ENCODE measurements at places on chromosomes 1 and 21.

DNA sequence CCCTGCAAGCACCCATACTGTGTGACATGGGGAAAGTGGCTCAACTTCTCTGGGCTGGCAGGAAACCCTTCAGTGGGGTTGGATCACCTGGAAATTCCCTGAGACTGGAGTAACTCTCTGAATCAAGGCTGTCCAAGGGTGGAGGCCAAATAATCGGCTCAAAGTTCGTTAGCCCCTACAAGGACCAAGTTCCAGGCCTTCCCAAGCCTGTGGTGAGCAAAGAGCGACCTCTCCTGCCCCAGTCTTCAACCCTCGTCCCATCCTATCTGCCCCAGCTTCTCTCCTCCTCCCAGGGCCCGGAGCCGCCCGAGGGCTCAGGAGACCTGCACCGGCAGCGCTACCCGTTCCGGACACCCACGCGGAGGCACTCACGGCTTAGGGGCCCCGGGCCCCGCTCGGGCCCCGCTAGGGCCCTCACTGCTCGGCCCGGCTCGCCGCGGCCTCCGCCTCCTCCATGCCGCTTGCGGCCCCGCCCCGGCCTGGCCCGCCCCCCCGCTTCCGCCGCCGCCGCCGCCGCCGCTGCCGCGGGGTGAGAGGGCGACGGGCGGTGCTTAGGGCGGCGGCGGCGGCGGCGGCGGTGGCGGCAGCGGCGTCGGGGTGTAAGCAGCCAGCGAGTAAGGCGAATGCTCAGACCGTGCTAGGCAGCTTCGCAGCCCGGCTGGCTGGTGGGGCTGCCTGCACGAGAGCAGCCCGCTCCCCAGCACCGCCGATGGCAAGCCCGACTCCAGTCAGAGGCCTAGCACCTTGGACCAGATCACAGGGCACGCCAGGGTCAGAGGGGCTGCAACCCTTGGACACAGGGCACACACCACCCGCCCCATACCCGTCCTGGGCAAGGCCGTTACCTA is at the start of gene POMGNT1:
TSS of gene POMGNT1 (minus strand) at position 471 of the 848 bp plus-strand sequence. CDS start 613 bp downstream, outside the sequence.
- DNase-seq, result no peak

GRCh38 chr1:210099921-210100320 is 132.7 kb upstream of the SERTAD4 start:
- DNase-seq, result peak; percentile 79

- no peak for DNase-seq
Observed at GRCh38 chr1:208239473-208240381, 4.5 kb downstream of the PLXNA2 start.

GRCh38 chr1:214014730-214015129 is 27.0 kb downstream of the PROX1 start:
- no peak for DNase-seq

DNA sequence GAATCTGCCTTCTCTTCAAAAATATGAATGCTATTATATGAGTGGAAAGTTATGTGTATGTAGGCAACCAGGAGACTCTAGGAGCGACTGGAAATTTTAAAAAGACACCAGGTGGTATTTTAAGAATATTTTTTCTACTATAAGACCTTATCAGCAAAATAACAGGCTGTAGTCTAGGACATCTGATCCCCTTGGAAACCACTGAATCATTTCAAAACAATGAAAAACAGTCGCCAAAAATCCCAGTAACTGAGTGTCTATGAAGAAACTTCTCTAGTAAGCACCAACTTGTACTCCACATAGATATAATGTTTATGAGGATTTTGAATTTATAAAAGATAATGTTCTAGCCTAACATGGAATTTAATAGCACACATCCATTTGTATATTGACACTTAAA is 358.5 kb downstream of the GPATCH2 start:
- peak; percentile 90 for DNase-seq

DNA sequence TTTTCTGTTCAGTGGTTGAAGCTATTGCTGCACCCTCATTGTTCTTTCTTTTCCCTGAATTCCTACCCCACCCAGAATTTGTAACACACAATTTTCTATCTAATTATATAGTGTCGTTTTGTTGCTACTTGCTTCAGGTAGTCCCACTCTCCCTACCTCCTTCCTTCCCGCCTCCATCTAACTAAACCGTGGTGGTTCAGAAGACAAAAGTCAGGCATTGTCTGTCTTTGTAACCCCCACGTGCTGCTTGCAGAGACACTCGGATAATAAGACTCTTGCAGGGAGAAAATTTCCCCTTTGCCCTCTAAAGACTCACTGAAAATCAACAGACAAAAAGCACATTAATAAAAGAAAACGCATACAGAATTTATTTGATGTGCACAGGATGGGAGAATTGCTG is 46.2 kb upstream of the BTG3 start:
- no peak for DNase-seq

DNA sequence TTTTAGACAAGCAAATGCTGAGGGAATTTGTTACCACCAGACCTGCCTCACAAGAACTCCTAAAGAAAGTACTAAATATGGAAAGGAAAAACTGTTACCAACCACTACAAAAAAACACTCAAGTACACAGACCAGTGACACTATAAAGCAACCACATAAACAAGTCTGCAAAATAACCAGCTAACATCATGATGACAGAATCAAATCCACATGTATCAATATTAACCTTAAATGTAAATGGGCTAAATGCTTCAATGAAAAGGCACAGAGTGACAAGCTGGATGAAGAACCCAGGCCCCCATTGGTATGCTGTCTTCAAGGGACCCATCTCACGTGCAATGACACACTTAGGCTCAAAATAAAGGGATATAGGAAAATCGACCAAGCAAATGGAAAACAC is 529.9 kb upstream of the CAMK1G start:
- DNase-seq, result no peak

DNA sequence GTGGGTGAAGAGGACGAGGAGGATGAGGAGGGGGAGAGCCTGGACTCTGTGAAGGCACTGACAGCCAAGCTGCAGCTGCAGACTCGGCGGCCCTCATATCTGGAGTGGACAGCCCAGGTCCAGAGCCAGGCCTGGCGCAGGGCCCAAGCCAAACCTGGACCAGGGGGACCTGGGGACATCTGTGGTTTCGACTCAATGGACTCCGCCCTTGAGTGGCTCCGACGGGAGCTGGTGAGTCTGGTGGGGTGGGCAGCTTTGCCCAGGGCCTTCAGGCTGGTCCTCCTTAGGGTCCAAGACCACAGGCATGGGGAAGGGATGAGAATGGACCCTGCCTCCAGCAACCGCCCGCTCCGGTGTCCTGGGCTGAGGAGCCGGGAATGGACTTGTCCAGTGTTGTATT is 430 bp downstream of the FAM167B start:
- DNase-seq, result no peak

- no peak for DNase-seq
Observed at GRCh38 chr1:47555841-47556560, 118.2 kb downstream of the FOXD2 start.

GRCh38 chr21:28580585-28580984 is 412.1 kb downstream of the LTN1 start:
- no peak for DNase-seq

DNA sequence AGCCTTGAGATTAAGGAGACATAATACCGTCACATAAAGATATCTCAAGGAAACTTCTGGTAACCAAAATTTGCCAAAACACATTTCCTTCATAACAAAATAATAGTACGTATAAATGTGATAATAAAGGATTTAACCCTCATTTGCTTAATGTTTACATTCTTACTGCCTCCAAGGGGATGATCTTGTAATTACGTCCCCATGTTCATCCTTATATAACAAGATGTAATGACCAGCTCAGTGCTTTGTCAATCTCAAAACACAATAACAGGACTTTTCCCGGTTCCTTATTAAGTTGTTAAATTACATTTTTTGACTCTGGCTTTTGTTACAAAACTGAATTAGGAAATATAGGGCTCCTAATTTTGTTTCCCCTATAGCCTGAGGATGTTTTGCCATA is 41.3 kb upstream of the UHMK1 start:
- no peak for DNase-seq

- peak; percentile 24 for DNase-seq
Observed at GRCh38 chr1:26161415-26162219, 2.7 kb downstream of the FAM110D start.

- no peak for DNase-seq
Observed at GRCh38 chr21:34279285-34279684, 84.5 kb upstream of the KCNE2 start.

DNA sequence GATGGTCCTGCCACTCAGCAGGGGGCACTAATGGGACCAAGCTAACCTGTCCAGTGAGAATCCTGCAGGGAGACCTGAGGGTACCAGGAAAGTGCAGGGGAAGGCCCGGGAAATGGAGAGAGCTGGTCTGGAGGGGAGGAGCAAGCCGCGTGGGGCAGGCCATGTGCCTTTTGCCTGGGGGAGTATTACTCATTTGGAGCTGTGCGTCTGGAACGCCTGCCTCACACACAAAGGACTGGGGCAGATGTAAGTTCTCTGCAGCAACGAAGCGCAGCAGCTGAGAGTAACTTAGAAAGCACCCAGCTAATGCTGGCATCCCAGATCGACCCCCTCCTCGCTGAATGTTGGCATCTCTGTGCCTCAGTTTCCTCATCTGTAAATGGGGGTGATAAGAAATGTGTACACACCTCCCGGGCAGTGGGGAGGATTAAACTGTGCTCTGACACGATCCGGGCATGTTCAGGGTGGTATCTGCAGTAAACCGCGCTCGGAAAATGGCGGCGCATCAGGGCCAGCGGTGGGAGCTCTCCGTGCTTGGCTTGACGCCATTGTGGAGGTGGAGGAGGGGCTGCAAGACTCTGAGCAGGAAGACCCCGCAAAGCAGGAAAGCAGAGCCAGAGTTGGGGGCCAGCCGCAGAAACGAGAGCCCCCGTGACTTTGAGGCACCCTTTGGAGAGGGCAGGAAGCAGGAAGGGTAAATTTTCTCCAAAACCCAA is 212.5 kb downstream of the NPHP4 start:
- no peak for DNase-seq

GRCh38 chr1:41769068-41769467 is 149.7 kb downstream of the HIVEP3 start:
- no peak for DNase-seq

DNA sequence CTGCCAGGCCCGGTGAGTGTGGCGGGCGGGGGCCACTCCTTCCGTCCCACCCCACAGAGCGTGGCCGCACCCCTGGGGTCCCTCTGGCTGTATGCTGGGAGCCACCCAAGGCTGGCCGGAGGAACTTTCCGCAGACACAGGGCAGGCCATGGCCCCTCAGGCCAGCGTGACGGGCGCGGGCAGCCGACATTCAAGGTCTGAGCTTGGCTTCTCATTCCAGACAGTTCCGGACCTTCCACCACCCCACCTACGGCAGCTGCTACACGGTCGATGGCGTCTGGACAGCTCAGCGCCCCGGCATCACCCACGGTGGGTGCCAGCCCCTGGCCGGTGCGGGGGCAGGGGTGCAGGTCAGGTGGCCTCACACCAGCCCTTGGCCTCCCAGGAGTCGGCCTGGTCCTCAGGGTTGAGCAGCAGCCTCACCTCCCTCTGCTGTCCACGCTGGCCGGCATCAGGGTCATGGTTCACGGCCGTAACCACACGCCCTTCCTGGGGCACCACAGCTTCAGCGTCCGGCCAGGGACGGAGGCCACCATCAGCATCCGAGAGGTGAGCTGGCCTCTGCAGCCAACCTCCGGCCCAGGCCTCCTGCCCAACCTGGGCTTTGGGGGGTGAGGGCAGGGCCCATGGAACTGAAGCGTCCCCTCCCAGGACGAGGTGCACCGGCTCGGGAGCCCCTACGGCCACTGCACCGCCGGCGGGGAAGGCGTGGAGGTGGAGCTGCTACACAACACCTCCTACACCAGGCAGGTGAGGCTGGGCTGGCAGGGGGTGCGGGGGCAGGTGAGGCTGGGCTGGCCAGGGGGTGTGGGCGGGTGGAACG is 7.3 kb downstream of the SCNN1D start:
- no peak for DNase-seq

- DNase-seq, result peak; percentile 92
Observed at GRCh38 chr1:53135735-53136114, 6.7 kb downstream of the SLC1A7 start.

GRCh38 chr21:46661211-46661625 is 25.7 kb downstream of the PRMT2 start:
- peak; percentile 66 for DNase-seq

DNA sequence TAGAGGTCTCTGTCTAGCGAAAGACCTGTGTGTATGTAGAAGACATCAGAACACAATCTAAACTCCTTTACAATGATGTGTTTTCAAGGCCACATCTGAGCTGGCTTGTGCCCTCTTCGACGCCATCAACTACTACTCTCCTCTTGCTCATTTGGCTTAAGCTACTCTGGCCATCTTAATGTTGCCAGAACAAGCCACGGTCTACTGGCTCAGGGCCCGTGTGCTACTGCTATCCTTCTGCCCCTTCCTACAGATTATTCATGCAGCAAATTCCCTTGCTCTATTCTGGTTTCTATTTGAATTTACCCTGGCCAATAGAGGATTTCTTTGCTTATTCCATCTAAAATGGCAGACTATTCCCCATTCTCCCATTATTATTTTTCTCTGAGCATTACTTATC is 121.7 kb downstream of the ZZZ3 start:
- DNase-seq, result no peak

DNA sequence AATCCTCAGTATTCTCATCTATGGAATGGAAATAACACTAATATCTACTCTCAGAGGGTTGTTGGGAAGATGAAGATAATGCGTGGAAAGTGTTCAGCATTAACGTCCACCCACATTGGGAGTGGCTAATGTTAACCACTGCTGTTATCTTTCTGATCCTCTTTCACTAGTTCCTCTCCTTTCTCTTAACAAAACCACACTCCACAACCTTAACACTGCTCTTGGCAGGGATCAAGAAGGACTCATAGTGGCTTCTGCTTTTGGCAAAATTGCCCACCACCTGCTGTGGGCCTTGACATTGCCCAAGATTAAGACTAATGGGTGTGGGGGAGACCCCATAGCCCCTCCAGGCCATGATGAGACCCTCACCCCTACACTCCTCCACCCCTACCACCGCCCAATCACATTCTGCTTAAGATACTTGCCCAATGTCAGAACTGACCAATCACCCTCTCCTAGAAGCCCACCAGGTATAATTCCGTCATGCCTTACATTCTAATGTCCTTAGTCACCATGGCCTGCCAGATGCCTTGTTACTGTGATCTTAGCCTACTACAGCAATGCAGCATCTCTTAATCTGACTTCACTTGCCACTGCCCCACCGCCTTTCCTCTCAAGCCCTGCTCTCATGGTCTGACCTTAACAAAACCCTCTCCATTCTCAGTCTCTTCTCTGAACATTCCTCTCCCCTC is 27.1 kb downstream of the DHCR24 start:
- no peak for DNase-seq

DNA sequence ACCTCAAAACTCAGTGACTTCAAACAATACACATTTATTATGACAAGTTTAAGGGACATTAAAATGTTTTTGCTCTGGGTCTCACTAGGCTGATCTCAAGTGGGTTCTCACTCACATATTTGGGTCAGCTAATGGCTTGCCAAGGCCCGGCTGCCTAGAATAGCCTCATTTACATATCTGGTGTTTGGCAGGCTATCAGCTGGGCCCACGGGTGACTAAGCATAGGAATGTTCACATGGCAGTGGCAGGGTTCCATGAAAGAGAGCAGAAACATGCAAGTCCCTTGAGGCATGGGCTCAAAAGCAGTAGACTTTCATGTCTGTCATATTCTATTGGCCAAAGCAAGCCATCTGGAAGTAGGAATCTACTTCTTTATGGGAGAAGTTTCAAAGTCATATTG is 492.6 kb downstream of the KCNT2 start:
- peak; percentile 80 for DNase-seq

GRCh38 chr1:64616039-64616438 is 128.8 kb upstream of the RAVER2 start:
- DNase-seq, result no peak

GRCh38 chr21:29104239-29104708 is 26.2 kb upstream of the MAP3K7CL start:
- DNase-seq, result peak; percentile 31

- no peak for DNase-seq
Observed at GRCh38 chr1:233673947-233674431, 60.1 kb downstream of the KCNK1 start.

- no peak for DNase-seq
Observed at GRCh38 chr1:96688767-96689166, 32.8 kb upstream of the PTBP2 start.

Data from LHCN-M2 (cell line).